Osteoblast (primary cell): ENCODE measurements at places on chromosomes 5 and 9. TPM values are rescaled to one million over a fixed set of nuclear protein-coding genes. Genes with fewer than 3 reads are reported as not detected.

Gene MCTP1
- 5.8 and 6.8 TPM in 2 replicates for total RNA-seq

Gene NRG2
- total RNA-seq, result 0.72 and 0.88 TPM in 2 replicates

GRCh38 chr5:93438124-93438523 is 142.9 kb downstream of the NR2F1-AS1 start:
- no peaks in the 10 kb centered on the region for H3K4me1 ChIP-seq
- DNase-seq, result no peak
- no peak overlapping the region for H3K4me3 ChIP-seq
- no peak overlapping the region for H3K27ac ChIP-seq
- no peaks in the 10 kb centered on the region for H3K27me3 ChIP-seq

DNA sequence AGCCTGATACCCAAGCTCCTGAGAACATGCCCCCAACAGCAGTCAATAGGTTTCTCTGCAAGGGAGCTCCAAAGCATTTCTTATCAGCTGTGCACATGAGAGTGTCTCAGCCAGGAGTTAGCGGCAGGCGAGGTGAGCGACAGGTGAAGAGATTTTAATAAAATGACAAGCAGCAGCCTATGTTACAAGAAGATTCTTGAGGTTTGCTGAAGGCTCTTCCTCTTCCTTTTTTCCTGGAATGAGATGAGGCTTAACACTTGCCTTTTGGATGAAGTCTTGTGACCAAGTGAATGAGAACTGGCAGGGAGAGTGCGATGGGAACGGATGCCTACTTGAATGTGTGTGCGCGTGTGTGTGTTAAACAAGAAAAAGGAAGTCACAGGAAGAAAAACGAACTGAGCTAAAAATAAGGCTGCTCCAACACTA is 76.1 kb downstream of the SHB start:
- H3K27ac ChIP-seq, result no peak overlapping the region
- H3K4me1 ChIP-seq, result peaks cover 15% of the 10 kb centered on the region
- H3K27me3 ChIP-seq, result no peaks in the 10 kb centered on the region
- peaks cover 10% of the 10 kb centered on the region for H3K36me3 ChIP-seq
- no peak for DNase-seq

DNA sequence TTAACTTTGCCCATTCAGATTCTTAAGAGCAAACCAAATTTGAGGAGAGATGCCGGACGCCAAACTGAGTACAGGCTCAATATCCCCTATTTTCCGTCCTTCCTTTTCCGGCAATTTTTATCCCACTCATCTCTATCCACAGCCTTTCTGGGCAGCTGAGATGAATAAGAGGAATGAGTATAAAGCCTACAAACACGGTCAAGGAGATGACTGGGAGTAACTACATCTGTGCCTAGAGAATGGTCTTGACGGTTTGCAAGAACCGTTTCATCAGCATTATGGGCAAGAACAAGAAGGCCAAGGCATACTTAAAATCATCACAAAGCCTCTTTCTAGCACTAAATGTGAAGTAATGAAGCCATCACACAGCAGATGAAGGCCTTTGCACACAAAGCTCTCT is 227.3 kb downstream of the DCP2 start:
- H3K27me3 ChIP-seq, result no peaks in the 10 kb centered on the region
- H3K27ac ChIP-seq, result peak overlapping the region; percentile 23
- no peak for DNase-seq
- no peak overlapping the region for H3K4me3 ChIP-seq

DNA sequence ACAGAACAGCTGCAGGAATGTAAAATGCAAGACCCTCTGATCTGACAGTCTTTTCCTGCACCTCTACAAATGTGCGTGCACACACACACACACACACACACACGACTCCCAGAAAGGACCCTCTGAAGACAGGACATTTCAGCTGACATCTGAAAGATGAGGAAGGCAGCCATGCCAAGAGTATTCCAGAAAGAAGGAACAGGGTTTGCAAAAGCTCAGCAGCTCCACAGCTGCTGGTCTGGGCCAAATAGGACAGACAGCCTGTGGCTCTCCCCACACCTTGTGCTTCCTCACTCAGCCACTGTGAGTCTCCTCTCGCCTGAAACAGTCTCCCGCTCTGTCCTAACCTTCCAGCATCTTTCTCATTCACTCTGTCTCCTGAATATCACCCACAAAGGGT is 189.0 kb downstream of the PALM2AKAP2 start:
- no peaks in the 10 kb centered on the region for H3K36me3 ChIP-seq
- H3K4me3 ChIP-seq, result no peak overlapping the region
- no peaks in the 10 kb centered on the region for H3K27me3 ChIP-seq
- H3K27ac ChIP-seq, result no peak overlapping the region

Gene CCNG1
- total RNA-seq, result 455 and 469 TPM in 2 replicates

Gene OR4F3
- total RNA-seq, result under 0.01 and 0.29 TPM in 2 replicates

DNA sequence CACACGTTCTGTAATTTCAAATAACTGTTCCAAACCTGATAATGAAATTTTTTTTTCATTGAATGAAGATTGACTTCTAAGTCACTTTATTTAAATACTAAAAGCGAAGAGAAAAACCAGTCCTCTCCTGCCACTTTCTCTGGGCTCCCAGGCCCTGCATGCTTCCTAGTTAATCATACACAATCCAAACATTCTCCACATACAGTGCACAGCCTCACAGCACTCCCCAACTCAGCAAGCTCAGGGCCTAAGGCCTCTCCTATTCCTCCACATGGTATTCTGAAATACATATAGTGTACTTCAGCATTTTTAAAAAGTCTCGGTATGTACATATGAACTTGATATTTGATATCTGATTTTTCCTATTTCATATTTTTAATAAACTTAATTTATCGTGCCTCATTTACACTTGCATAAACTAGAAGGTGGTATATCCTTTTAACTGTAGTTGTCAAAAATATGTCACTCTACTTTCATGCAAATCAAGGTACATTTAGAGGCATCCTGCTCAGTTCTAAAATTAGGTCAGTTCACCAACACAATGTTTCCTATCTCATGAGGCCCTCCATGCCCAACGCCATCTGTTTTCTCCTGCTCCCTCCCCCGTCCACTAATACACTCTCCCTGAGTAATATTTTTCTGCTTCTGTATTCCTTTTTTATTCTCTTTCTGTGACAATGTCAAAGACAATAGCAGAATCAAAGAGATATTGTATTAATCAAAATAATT is 206.7 kb downstream of the ARRDC3 start:
- no peak overlapping the region for H3K4me3 ChIP-seq
- no peaks in the 10 kb centered on the region for H3K36me3 ChIP-seq
- H3K27ac ChIP-seq, result no peak overlapping the region
- H3K27me3 ChIP-seq, result no peaks in the 10 kb centered on the region
- DNase-seq, result no peak
- H3K4me1 ChIP-seq, result no peaks in the 10 kb centered on the region

GRCh38 chr5:105812304-105812703 is 1858.4 kb downstream of the EFNA5 start:
- no peak overlapping the region for H3K27ac ChIP-seq
- no peaks in the 10 kb centered on the region for H3K27me3 ChIP-seq
- no peaks in the 10 kb centered on the region for H3K36me3 ChIP-seq
- peak; percentile 38 for DNase-seq

GRCh38 chr9:117616431-117616831 is 87.8 kb upstream of the TLR4 start:
- no peaks in the 10 kb centered on the region for H3K27me3 ChIP-seq
- DNase-seq, result no peak
- no peak overlapping the region for H3K27ac ChIP-seq
- no peaks in the 10 kb centered on the region for H3K36me3 ChIP-seq

GRCh38 chr5:14757850-14758249 is 93.3 kb downstream of the OTULIN start:
- no peak for DNase-seq
- no peaks in the 10 kb centered on the region for H3K27me3 ChIP-seq
- no peaks in the 10 kb centered on the region for H3K4me1 ChIP-seq
- no peak overlapping the region for H3K4me3 ChIP-seq
- H3K27ac ChIP-seq, result no peak overlapping the region

GRCh38 chr9:18605766-18606180 is 131.8 kb downstream of the ADAMTSL1 start:
- H3K4me1 ChIP-seq, result peaks cover 30% of the 10 kb centered on the region
- no peak for DNase-seq
- peaks cover 12% of the 10 kb centered on the region for H3K36me3 ChIP-seq
- H3K4me3 ChIP-seq, result no peak overlapping the region
- peak overlapping the region; percentile 44 for H3K27ac ChIP-seq
- H3K27me3 ChIP-seq, result no peaks in the 10 kb centered on the region

GRCh38 chr5:170582644-170583330 is 79.0 kb downstream of the KCNIP1 start:
- H3K27me3 ChIP-seq, result no peaks in the 10 kb centered on the region
- H3K4me3 ChIP-seq, result no peak overlapping the region
- H3K36me3 ChIP-seq, result no peaks in the 10 kb centered on the region
- no peak overlapping the region for H3K27ac ChIP-seq
- DNase-seq, result no peak

- H3K4me3 ChIP-seq, result no peak overlapping the region
- H3K36me3 ChIP-seq, result no peaks in the 10 kb centered on the region
- no peaks in the 10 kb centered on the region for H3K4me1 ChIP-seq
- no peak overlapping the region for H3K27ac ChIP-seq
- no peak for DNase-seq
These were observed 545.8 kb downstream of the CSNK1G3 start for GRCh38 chr5:124057724-124058231.

DNA sequence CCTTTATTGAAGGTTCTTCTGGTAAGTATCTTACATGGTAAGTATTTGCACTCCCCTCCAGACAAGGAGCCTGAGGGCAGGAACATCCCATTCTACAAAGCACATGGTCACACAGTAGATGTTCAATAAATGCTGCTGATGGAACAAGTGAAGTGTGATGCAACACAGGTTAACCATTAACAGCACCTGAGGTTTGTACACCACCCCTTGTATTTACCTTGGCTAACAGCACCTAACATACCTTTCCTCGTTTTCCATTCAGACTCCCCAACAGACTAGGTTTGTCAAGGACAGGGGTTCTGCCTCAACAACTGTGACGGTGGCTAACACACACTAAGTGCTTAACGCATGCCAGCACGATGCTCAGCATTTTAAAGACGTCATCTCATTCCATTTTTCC is 213.6 kb downstream of the MAPKAP1 start:
- DNase-seq, result no peak
- H3K27ac ChIP-seq, result no peak overlapping the region
- no peaks in the 10 kb centered on the region for H3K27me3 ChIP-seq
- no peak overlapping the region for H3K4me3 ChIP-seq
- no peaks in the 10 kb centered on the region for H3K36me3 ChIP-seq

DNA sequence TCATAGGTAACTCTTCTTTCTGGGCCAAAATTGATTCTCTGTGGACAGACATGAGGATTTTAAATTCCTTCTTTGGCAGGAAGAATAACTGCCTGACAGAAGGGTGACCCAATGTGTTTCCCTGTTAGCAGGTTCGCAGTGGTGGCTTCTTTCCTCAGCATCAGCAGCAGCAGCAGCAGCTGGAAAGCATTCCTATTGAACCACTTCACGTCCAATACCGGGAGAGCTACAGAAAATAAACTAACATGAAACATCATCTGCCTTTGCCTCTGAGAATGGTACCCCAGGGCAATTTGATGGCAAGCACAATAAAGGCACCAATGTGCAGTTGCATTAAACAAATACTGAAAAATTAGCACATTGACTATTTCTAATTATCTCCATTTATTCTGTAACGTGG is 214.5 kb downstream of the TMEM167A start:
- peaks cover 4% of the 10 kb centered on the region for H3K27me3 ChIP-seq
- no peaks in the 10 kb centered on the region for H3K36me3 ChIP-seq
- no peaks in the 10 kb centered on the region for H3K4me1 ChIP-seq
- DNase-seq, result no peak
- H3K4me3 ChIP-seq, result no peak overlapping the region

Gene PFN3
- total RNA-seq, result not detected in 2 replicates

Gene UBE2B
- 34.2 and 73.5 TPM in 2 replicates for total RNA-seq

Gene TJP2
- 28.6 and 30.4 TPM in 2 replicates for total RNA-seq

DNA sequence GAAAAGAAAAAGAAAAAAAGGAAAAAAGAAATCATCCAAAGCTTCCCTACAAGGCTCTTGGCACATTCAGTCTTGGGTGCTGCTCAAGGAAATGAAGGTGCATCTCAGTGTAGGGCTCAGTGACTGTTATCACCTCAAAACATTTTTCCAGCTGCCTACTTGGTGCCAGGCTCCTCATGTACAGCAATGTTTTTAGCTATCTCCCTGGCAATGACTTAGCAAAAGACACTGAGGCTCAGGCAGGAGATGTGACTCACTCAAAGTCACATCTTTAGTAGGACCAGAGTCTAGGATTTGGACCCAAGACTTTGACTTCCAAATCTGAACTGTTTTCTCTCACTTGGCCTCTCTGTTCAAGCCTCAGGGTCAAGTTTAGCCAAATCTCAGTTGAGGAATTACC is 264.2 kb downstream of the CRB2 start:
- no peak overlapping the region for H3K4me3 ChIP-seq
- no peak overlapping the region for H3K27ac ChIP-seq
- H3K27me3 ChIP-seq, result no peaks in the 10 kb centered on the region
- DNase-seq, result no peak
- no peaks in the 10 kb centered on the region for H3K36me3 ChIP-seq
- no peaks in the 10 kb centered on the region for H3K4me1 ChIP-seq

DNA sequence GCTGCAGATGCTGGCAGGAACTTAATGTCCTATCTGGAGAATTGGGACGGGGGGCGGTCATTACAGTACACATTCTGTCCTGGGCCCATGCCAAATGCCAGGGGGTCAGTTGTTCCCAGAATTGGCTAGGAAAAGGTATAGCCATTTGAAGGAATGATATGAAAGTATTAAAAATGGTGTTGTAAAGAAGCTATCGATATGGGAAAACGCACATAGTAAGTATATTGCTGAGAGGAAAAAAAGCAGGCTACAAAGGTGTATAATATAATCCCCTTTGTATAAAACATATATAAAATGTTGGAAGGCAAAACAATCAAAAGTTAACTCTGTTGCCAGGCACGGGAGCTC is 450 bp upstream of the ARHGEF39 start:
- H3K27ac ChIP-seq, result peak overlapping the region; percentile 24
- peaks cover 15% of the 10 kb centered on the region for H3K4me1 ChIP-seq
- peaks cover 17% of the 10 kb centered on the region for H3K36me3 ChIP-seq
- peak overlapping the region; percentile 78 for H3K4me3 ChIP-seq

DNA sequence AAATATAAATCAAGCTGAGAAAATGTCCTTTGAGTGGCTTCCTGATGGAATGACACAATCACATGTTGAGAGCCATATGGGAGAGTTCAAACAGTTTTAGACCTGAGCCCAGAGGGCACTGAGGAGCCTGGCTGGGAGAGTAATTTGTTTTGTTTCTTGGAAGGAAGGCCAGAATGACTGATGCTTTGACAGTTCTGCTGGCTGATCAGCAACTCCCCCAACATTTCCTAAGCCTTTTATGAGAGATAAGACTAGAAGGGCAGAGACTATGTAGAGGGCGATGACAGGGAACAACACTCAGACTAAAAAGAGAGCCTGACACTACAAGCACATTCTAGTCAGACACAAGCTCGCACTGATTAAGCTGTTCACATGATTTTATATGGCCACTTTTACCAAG is 169.2 kb downstream of the COX7C start:
- H3K36me3 ChIP-seq, result no peaks in the 10 kb centered on the region
- H3K27ac ChIP-seq, result no peak overlapping the region
- H3K4me3 ChIP-seq, result no peak overlapping the region
- H3K27me3 ChIP-seq, result no peaks in the 10 kb centered on the region
- H3K4me1 ChIP-seq, result no peaks in the 10 kb centered on the region

Gene AGXT2
- total RNA-seq, result not detected in 2 replicates

- H3K4me1 ChIP-seq, result peaks cover 22% of the 10 kb centered on the region
- peaks cover 23% of the 10 kb centered on the region for H3K36me3 ChIP-seq
- DNase-seq, result peak; percentile 83
- no peak overlapping the region for H3K27ac ChIP-seq
- H3K4me3 ChIP-seq, result no peak overlapping the region
These were observed 6.1 kb downstream of the NSMF start for GRCh38 chr9:137452761-137453642.
